ENCODE measurements at places on chromosomes 2 and 18.

GRCh38 chr2:23158306-23158705 is 226.7 kb upstream of the KLHL29 start:
- no peak for DNase-seq

DNA sequence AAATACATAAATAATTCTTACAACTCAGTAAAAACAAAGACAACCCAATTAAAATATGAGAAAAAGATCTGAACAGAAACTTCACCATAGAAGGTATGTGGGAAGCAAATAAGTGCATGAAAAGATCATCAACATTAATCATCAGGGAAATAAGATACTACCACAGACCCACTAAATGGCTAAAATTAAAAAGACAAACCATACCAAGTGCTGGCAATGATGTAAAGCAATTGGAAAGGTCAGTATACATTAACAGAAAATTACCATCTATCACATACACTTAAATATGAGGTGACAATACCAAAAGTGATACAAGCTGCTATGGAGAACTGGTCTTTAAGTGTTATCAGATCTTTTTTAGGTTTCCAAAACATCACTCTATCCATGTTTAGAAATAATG is 44.7 kb downstream of the TTR start:
- no peak for DNase-seq

DNA sequence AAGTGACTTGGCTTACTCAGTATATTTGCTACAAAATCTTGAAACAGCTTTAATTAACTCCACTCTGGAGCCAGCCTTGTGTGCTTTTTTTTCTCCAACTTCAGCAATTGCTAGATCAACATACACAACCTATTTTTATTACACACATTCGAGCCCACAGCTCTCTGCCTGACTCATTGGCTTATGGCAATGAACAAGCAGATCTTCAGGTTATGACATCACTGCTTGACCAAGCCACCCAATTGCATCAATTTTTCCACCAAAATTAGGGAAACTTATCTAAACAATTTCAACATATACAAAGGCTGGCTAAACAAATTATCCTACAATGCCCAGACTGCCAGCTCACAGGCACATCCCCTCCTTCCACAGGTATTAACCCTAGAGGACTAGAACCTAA is 39.6 kb upstream of the PDK1 start:
- DNase-seq = no peak

DNA sequence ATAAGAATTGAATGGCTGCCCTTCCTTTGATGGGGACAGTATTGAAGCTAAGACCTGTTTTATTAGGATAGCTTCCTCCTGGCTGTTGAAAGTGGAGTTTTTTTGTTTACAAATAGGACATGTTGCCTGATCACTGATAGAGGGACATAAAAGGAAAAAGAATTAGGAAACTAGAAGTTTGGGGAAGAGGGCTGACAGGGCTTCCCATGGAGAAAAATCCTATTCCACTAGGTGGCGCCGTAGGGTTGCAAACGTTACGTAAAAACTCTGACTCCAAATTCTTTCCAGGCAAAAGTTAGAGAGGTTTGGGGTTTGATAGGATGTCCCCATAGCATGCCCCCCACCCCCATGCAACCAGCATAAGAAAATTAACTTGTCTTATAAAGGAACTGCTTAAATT is 11.1 kb upstream of the RBFA start:
- DNase-seq = no peak

DNA sequence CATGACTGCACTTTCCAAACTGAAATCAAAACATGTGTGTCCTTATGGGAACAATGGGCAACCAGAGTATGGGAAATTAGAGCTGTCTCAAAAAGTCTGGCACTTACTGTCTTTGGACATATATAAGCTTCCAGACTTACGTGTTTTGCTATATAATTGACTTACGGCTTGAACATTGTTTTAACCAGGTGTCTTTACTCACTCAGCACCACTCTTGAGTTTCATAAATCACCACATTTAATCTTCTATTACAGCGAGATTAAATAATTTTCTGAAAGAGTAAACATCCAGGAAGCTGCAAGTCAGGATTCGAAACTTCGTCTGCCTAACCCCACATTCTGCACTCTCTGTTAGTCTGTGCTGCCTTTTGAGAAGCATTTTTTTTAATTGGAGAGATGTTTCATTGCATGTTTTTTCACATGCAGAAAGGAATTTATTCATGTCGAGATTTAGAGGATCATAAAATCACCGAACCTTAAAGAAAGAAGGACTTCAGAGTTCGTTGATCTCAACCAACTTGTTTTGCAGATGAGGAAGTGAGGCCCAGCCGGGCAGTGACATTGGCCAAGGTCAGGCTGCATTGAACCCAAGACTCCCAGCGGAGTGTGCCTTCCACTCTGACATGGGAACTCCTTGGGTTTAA is 137.3 kb downstream of the SETBP1 start:
- no peak for DNase-seq

GRCh38 chr2:238696786-238697185 is 151.1 kb upstream of the TWIST2 start:
- DNase-seq = no peak

- no peak for DNase-seq
Measured at GRCh38 chr2:74387346-74387745, 7.2 kb upstream of the DCTN1 start.

GRCh38 chr2:118856330-118856977 is 9.0 kb upstream of the EN1 start:
- no peak for DNase-seq

GRCh38 chr2:176997074-176997791 is 215.4 kb upstream of the HNRNPA3 start:
- no peak for DNase-seq

DNA sequence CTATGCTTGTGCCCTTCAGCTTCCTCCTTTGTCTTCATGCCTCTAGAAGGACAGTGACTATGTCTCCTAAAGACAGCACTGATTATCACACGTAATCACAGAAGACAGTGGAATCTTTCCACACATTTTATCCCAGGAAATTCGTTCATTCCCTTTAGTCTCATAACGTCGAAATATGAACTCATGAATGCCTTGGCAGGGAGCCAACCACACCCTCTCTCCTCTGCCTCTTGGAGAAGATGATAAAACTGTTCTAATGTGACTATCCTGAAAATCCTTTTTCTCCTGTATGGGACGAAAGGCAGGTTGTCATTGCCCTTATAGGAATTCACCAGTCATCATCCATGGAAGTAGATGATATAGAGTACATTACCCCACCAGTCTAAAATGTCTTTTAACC is 726.6 kb upstream of the FANCL start:
- no peak for DNase-seq

GRCh38 chr2:109030870-109031475 is 42.0 kb upstream of the EDAR start:
- DNase-seq = no peak

- no peak for DNase-seq
Measured at GRCh38 chr2:231883468-231883881, 42.7 kb downstream of the NPPC start.

GRCh38 chr18:73714466-73714865 is 433.2 kb downstream of the FBXO15 start:
- no peak for DNase-seq

Measured in stimulated activated CD8-positive, alpha-beta memory T cell treated with anti-CD3 and anti-CD28 coated beads, Interleukin-4, amount 100 ng/mL, for 4 hours (primary cell).